CD4-positive, alpha-beta T cell (primary cell): ENCODE measurements at places on chromosomes 12 and 14.

GRCh38 chr12:66644151-66644550, 34.7 kb downstream of the GRIP1 start:
- no peak overlapping the region for H3K27ac ChIP-seq
- H3K27me3 ChIP-seq = no peaks in the 10 kb centered on the region
- H3K4me1 ChIP-seq = no peaks in the 10 kb centered on the region
- no peak for DNase-seq
- H3K4me3 ChIP-seq = no peak overlapping the region

GRCh38 chr14:104541905-104542465, 37.6 kb upstream of the C14orf180 start:
- no peak for DNase-seq
- H3K27ac ChIP-seq = no peak overlapping the region
- H3K4me3 ChIP-seq = no peak overlapping the region
- no peaks in the 10 kb centered on the region for H3K36me3 ChIP-seq
- H3K4me1 ChIP-seq = peaks cover 8% of the 10 kb centered on the region
- H3K27me3 ChIP-seq = peaks cover 12% of the 10 kb centered on the region

GRCh38 chr12:39341179-39341578, 101.7 kb downstream of the KIF21A start:
- no peak overlapping the region for H3K4me3 ChIP-seq
- no peak overlapping the region for H3K27ac ChIP-seq
- peaks cover 2% of the 10 kb centered on the region for H3K36me3 ChIP-seq
- H3K4me1 ChIP-seq = no peaks in the 10 kb centered on the region
- no peak for DNase-seq

- H3K36me3 ChIP-seq = no peaks in the 10 kb centered on the region
- no peak overlapping the region for H3K27ac ChIP-seq
- DNase-seq = no peak
- H3K4me1 ChIP-seq = no peaks in the 10 kb centered on the region
- H3K27me3 ChIP-seq = no peaks in the 10 kb centered on the region
- no peak overlapping the region for H3K4me3 ChIP-seq
Observed at GRCh38 chr12:101604132-101604531, 9.4 kb downstream of the MYBPC1 start.

DNA sequence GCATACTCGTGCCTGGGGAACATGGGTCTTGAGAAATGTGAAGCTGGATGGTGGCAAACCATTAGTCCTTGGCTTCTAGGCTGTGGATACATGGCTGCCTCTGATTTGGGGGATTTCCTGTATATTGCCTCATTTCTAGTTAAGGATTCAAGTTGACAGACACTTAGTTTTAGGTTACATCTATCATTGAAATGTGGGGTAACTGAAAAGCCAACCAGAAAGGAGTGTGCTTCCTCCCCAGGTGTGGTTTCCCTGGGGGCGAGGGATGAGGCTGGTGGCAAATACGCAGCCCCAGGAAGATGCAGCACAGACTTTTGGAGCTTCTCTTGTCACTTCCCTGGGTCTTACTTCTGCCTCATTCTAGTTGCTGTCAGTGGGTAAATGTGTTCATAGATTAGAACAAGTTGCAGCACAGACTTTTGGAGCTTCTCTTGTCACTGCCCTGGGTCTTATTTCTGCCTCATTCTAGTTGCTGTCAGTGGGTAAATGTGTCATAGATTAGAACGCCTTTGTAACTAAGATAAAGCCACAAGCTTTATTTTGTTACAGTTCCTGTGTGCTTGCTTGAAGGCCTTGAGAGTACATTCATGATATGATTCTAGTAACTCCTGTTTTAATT, 85.1 kb downstream of the BORCS5 start:
- H3K27ac ChIP-seq = peak overlapping the region; percentile 83
- no peaks in the 10 kb centered on the region for H3K27me3 ChIP-seq
- peak; percentile 37 for DNase-seq
- H3K4me1 ChIP-seq = peaks cover 70% of the 10 kb centered on the region
- peaks cover 7% of the 10 kb centered on the region for H3K36me3 ChIP-seq
